ENCODE measurements at places on chromosomes 7 and 10. TPM values are rescaled to one million over a fixed set of nuclear protein-coding genes. Genes with fewer than 3 reads are reported as not detected.

DNA sequence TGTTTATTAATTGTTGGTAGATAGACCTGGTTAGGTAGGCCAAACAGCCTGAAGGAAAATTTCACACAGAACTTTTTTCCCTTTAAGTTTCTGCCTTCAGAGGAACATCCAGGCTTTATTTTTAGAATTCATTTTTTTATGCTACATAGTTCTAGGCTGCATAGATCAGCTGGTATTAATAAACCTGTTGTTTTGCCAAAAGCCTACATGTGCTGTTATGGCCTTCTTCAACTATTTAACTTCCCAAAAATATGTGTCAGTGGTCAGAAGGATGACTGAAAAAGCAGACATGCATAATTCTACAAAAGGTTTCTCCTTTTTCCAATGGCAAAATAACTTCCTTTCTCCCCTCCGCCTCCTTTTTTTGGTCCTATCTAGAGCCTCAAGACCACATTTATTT, 303.0 kb upstream of the DKK1 start:
- H3K27ac ChIP-seq = no peak overlapping the region
- peaks cover 4% of the 10 kb centered on the region for H3K27me3 ChIP-seq
- DNase-seq = no peak

- no peak overlapping the region for H3K27ac ChIP-seq
- H3K27me3 ChIP-seq = no peaks in the 10 kb centered on the region
- peak; percentile 78 for DNase-seq
These were observed 11.9 kb downstream of the FLNC start for GRCh38 chr7:128841921-128842673.

- H3K4me3 ChIP-seq = no peak within 1 kb of the TSS
- H3K36me3 ChIP-seq = no peaks in the 10 kb centered on the region
- H3K27me3 ChIP-seq = no peaks in the 10 kb centered on the region
- H3K27ac ChIP-seq = peak within 1 kb of the TSS; percentile 57
- peaks cover 24% of the 10 kb centered on the region for H3K4me1 ChIP-seq
These were observed at the start of gene NOBOX for GRCh38 chr7:144403649-144404061. NOBOX (minus strand) TSS chr7:144403693.

DNA sequence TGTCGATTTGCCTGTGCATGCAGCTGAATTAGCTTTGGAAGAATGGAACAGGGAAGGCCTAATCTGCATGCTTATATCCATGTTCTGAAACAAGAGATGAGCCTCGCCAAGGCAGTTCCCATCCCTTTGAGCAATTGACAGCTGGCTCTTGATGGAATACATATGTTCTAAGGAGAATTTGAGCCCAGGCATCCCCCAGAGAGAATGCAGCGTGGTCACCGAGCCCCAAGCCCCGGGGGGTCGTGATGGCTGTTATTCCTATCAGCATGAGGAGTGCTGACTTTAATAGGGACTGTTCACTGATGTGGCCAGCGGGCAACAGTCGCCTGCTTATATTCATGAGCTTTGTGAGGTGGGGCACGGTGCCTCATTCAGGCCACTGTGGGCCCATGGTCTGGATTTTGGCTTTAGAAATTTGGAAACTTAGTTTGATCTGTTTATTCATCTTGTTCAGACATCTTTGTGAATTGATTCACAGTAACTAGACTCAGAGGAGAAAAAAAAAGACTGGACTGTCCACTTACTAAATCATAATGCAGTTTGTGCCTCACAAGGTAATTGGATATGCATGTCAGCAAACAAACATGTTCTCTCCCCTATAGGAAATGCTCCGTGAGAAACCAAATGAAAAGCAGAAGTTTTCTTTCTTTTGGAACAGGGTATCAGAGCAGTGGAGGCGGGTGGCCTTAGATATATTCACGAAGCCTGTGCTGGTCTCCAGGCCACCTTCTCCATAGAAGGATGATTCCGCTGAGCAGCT, 204.9 kb downstream of the CCDC3 start:
- no peak overlapping the region for H3K27ac ChIP-seq
- peaks cover 25% of the 10 kb centered on the region for H3K4me1 ChIP-seq
- peaks cover 4% of the 10 kb centered on the region for H3K36me3 ChIP-seq
- no peak for DNase-seq

- H3K27me3 ChIP-seq = peaks cover 6% of the 10 kb centered on the region
- no peak overlapping the region for H3K4me3 ChIP-seq
- DNase-seq = no peak
- peaks cover 6% of the 10 kb centered on the region for H3K4me1 ChIP-seq
- no peak overlapping the region for H3K27ac ChIP-seq
- H3K36me3 ChIP-seq = no peaks in the 10 kb centered on the region
These were observed 27.2 kb downstream of the CDH23 start for GRCh38 chr10:71423901-71424300.

GRCh38 chr7:6175645-6176044, 96.8 kb downstream of the CYTH3 start:
- peaks cover 21% of the 10 kb centered on the region for H3K4me1 ChIP-seq
- 0 out of 2 replicates have a peak, but pooled peaks cover 3% of the 10 kb centered on the region for H3K36me3 ChIP-seq
- no peak overlapping the region for H3K4me3 ChIP-seq
- no peak for DNase-seq

DNA sequence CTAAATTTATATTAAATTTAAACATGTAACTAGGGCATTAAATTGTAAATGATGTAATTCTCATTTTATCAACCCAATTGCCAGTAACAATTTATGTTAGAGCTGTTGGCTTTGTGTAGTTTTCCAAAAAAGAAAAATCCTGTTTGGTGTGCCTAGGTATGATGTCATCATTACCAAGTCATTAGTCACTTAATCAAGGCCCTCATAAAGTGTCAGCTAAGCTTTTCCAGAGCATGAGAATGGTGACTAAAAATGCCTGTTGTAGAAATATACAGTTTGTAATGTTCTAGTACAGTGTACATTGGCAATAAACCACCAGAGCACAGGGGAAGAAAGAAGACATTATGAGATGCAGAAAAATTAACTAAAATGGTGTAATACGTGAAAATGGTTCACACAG, 593.8 kb upstream of the ANKRD30A start:
- H3K27me3 ChIP-seq = no peaks in the 10 kb centered on the region
- no peaks in the 10 kb centered on the region for H3K4me1 ChIP-seq
- no peak overlapping the region for H3K4me3 ChIP-seq
- no peak overlapping the region for H3K27ac ChIP-seq
- H3K36me3 ChIP-seq = peaks cover 9% of the 10 kb centered on the region

DNA sequence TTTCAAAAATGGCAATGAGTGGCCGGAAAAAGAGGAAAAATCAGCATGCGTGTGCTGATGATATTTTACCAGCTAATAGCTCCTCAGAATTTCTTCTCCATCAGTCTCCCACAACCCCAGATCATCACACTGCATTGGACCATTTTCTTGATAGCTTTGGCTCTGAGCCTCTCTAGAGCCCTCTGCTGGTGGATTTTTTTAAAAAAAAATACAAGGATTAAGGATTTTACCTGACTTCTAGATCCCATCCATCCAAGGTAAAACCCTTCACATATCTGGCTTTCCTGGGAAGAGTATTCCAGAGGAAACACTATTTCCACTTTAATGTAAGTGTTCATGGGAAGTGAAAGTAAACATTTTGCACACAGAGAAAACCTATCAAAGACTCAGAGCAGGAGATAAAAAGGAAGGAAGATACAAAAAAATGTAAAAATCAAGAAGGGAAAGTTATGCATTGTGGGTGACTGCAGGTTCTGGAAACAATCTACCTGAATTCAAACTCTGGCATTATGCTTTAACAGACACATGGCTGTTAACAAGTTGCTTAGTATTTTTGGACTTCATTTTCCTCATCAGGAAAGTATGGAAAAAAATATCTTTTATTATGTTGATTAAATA, 380.9 kb downstream of the LRRTM3 start:
- H3K4me3 ChIP-seq = no peak overlapping the region
- H3K27me3 ChIP-seq = no peaks in the 10 kb centered on the region
- H3K4me1 ChIP-seq = peaks cover 2% of the 10 kb centered on the region
- no peak for DNase-seq
- H3K36me3 ChIP-seq = peaks cover 7% of the 10 kb centered on the region
- no peak overlapping the region for H3K27ac ChIP-seq

- peak overlapping the region; percentile 88 for H3K4me3 ChIP-seq
- H3K4me1 ChIP-seq = peaks cover 18% of the 10 kb centered on the region
- peaks cover 12% of the 10 kb centered on the region for H3K36me3 ChIP-seq
- no peak for DNase-seq
These were observed 6.4 kb upstream of the TNRC18 start for GRCh38 chr7:5429857-5430611.

DNA sequence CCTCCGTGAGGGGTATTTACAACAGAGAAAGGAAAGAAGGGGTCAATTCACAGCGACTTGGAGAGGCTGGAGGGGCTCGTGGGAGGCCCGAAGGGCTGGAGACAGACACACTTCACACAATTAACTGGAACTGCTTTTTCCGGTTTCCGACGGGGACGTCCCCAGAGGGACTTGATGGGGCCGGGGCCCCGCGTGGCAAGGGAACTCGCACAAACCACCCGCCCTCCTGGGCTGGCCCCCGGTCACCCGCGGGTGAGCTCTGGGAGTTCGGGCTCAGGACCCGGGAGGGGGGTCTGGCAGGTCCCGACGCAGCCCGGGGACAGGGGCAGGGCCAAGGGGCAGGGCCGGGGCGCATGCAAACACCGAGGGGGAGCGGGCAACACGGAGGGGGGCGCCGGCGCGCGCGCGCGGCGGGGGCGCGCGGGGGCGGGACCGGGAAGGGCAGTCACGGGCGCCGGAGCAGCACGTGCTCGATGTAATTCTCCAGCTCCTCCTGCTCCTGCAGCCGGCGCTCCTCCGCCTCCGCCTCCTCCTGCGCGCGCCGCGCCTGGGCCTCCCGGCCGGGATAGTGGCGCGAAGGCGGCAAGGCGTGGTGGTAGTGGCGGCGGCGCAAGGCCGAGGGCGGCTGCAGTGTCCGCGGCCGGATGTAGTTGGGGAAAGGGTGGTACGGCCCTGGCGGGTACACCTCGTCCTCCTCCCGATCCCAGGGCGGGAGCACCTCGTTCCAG, 2.7 kb downstream of the VGF start:
- peaks cover 41% of the 10 kb centered on the region for H3K27me3 ChIP-seq
- H3K4me3 ChIP-seq = peak overlapping the region; percentile 71
- H3K36me3 ChIP-seq = peaks cover 5% of the 10 kb centered on the region
- peaks cover 57% of the 10 kb centered on the region for H3K4me1 ChIP-seq
- DNase-seq = peak; percentile 74

DNA sequence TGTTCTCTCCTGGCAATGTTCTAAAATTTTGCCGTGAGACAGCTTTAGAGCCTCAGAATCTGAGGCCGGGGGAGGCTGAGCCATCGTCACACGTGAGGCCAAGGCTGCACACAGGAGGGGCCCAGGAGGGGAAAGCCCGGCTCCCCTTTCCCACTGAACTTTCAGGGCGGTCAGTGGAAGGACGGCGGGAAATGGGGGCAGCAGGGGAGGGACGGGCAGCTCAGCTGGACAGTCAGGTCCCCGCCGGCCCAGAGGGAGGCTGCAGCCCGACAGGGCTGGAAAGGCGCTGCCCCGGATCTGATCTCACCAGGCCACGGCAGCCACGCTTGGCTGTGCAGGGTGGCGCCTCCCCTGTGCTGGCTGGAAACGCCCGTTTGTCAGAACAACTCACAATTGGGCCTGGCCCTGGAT, 43.3 kb upstream of the ADGRA1 start:
- no peak overlapping the region for H3K27ac ChIP-seq
- no peaks in the 10 kb centered on the region for H3K36me3 ChIP-seq
- H3K4me3 ChIP-seq = no peak overlapping the region
- H3K4me1 ChIP-seq = no peaks in the 10 kb centered on the region
- DNase-seq = no peak

- no peak for DNase-seq
- H3K4me3 ChIP-seq = no peak overlapping the region
- H3K4me1 ChIP-seq = peaks cover 6% of the 10 kb centered on the region
- H3K27ac ChIP-seq = no peak overlapping the region
- H3K27me3 ChIP-seq = no peaks in the 10 kb centered on the region
These were observed 142.7 kb downstream of the TRIL start for GRCh38 chr7:28815369-28815927.

DNA sequence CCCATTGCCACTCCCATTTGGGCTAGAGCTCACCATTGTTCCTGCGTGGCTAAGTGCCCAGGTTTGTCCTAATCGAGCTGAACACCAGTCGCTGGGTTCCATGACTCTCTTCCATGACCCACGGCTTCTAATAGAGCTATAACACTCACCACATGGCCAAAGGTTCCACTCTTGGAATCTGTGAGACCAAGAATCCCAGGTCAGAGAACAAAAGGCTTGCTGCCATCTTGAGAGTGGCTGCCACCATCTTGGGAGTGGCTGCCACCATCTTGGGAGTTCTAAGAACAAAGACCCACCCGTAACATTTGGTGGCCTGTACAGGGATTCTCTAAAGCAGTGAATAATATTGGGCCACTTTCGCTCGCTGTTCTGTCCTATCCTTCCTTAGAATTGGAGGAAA, 37.0 kb downstream of the AKR1B15 start:
- H3K4me3 ChIP-seq = no peak overlapping the region
- H3K36me3 ChIP-seq = peaks cover 14% of the 10 kb centered on the region
- H3K27ac ChIP-seq = no peak overlapping the region
- H3K27me3 ChIP-seq = peaks cover 17% of the 10 kb centered on the region
- DNase-seq = no peak
- H3K4me1 ChIP-seq = no peaks in the 10 kb centered on the region

DNA sequence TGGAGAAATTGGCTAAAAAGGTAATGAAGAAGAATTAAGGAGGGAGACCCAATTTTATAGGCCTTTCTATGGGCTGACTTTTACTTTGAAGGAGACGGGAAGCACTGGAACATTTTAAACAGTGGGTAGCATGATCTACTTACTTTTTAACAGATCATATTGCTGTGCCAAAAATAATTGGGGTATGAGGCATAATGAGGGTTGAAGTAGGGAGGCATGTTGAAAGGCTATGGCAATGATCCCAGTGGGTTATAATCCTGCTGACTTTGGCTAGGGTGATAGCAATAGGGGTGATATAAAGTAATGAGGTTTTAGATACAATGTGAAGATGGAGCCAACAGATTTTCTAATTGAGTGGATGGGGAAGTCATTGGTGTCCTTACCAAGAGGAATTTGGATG, 73.2 kb downstream of the GPR37 start:
- H3K27ac ChIP-seq = no peak overlapping the region
- no peak overlapping the region for H3K4me3 ChIP-seq
- H3K27me3 ChIP-seq = no peaks in the 10 kb centered on the region
- no peak for DNase-seq
- no peaks in the 10 kb centered on the region for H3K4me1 ChIP-seq
- no peaks in the 10 kb centered on the region for H3K36me3 ChIP-seq

GRCh38 chr10:113732966-113733365, 18.5 kb upstream of the PLEKHS1 start:
- no peak overlapping the region for H3K4me3 ChIP-seq
- peaks cover 17% of the 10 kb centered on the region for H3K4me1 ChIP-seq
- no peaks in the 10 kb centered on the region for H3K27me3 ChIP-seq
- no peak for DNase-seq

- H3K36me3 ChIP-seq = peaks cover 29% of the 10 kb centered on the region
- peaks cover 8% of the 10 kb centered on the region for H3K4me1 ChIP-seq
- H3K4me3 ChIP-seq = peak overlapping the region; percentile 92
- no peak for DNase-seq
These were observed 503 bp upstream of the TRIP6 start for GRCh38 chr7:100866729-100867039.

The PIP gene
- total RNA-seq = not detected

The FGFR2 gene
- total RNA-seq = 95.0 TPM

The C10orf53 gene
- total RNA-seq = not detected

The FAM237B gene
- total RNA-seq = not detected
